ENCODE measurements at places on chromosomes 12 and 14.

DNA sequence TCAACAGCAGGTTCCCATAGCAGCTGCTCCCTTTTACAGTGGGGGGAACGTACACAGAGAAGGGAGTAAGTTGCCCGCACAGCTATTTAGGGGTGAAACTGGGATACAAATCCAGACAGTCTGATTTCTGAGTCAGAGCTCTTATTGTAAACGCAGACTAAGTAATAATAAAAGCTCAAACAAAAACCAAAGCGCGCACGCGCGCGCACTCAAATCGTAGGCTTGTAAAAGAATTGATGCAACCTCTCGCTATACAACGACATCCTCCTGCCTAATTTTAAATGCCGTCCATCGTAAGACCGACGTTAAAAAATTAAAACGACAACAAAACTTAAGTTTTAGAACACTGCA lies 747 bp upstream of the DACT1 start:
- DNase-seq: no peak

- DNase-seq: no peak
Observed at GRCh38 chr14:88264116-88264515, 59.0 kb downstream of the KCNK10 start.

DNA sequence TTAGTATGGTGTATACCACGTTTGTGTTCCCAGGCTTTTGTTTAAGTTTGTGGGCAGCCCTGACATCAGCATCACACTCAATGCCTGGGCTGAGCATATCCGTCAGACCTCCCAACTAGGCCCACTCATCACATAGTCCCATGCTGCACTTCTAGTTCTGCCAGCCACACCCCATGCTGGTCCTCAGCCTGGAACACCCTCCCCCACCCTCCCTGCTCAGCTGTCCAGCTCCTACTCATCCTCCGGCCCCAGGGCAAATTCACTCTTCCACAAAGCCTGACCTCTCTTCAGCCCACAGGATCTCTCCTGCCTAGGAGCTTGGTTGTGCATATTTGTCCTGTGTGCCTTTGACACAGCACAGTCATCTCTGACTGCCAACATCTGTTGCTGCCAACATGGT lies 3.9 kb upstream of the ENDOU start:
- no peak for DNase-seq

GRCh38 chr12:93079271-93079670 lies 150.2 kb upstream of the EEA1 start:
- no peak for DNase-seq

- DNase-seq: no peak
Observed at GRCh38 chr14:75274899-75275569, 3.6 kb upstream of the FOS start.

- no peak for DNase-seq
Observed at GRCh38 chr12:56953314-56953713, 4.1 kb downstream of the RDH16 start.

DNA sequence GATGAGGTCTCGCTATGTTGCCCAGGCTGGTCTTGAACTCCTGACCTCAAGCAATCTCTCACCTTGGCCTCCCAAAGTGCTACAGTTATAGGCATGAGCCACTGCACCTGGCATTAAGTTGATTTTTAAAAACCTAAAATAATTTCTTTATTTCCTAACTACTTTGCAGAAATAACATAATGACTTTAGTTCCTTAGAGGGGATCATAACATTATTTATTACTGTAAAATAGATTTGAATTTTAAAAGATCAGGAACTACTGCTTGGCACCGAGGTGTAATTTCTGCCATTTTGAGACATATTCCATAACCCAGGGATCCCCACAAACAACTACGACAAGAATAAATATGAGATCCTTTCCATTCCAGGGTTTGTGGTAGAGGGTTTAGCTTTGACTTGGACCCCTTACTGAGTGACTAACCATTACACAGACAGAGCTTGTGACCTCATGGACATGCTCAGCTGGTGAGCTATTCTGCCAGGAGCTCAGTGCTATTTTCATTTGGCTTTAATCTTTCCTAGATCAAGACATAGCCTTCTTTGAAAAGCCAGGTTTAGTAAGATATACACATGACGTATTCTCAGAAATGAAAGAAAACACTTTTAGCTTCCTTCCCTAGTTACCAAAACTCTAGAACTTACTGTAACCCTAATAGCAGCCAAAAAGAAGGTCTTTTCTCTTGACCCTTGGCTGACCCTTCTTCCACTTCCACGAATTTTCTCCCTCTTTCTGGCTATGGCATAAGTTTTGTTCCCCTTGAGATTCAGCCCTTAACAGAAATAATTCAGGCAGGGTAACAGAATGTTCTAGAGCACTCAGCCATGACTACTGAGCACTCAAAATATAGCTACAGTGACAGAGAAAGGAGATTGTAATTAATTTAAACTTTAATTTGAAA lies 75.1 kb upstream of the NUDT4 start:
- no peak for DNase-seq

- no peak for DNase-seq
Observed at GRCh38 chr14:38366374-38366773, 110.5 kb upstream of the CLEC14A start.

DNA sequence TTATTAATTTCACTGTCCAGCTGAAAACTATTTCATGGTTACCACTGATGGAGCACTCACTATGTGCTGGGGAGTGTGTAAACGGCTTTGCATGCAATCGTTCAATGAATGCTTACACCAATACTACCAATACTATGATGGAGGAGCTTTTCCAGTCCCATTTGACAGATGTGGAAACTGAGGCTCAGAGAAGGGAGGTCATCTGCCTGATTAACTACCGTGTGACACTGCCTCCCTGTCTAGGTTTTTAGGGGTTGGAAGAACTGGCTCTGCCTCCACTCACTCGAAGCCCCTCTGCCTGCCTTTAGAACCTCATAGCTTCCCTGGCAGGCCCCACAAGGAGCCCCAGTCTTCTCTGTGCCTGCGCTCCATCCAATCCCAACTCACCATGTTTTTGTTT lies 11.9 kb downstream of the MSI1 start:
- DNase-seq: no peak

GRCh38 chr14:96046630-96047029 lies 7.5 kb downstream of the C14orf132 start:
- DNase-seq: no peak

DNA sequence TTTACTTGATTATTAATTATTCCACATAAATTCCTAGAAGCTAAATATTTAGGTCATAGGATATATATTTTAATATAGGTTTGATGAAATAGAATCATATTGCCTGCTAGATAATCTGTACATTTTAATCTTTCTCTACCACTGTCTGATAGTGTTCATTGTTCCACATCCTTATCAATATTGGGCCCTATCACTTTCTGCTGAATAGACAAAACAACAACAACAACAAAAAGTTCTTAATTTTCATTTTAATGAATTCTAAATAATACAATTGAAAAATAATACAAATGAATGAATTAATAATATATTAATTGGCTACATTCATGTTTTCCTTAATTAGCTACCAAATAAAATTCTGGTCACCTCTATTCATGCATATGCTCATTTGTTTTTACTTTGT lies 1437.2 kb downstream of the LRFN5 start:
- no peak for DNase-seq

GRCh38 chr12:103956509-103957027 lies 9.1 kb upstream of the TDG start:
- no peak for DNase-seq

GRCh38 chr12:92675092-92675865 lies 27.5 kb upstream of the PLEKHG7 start:
- DNase-seq: no peak

DNA sequence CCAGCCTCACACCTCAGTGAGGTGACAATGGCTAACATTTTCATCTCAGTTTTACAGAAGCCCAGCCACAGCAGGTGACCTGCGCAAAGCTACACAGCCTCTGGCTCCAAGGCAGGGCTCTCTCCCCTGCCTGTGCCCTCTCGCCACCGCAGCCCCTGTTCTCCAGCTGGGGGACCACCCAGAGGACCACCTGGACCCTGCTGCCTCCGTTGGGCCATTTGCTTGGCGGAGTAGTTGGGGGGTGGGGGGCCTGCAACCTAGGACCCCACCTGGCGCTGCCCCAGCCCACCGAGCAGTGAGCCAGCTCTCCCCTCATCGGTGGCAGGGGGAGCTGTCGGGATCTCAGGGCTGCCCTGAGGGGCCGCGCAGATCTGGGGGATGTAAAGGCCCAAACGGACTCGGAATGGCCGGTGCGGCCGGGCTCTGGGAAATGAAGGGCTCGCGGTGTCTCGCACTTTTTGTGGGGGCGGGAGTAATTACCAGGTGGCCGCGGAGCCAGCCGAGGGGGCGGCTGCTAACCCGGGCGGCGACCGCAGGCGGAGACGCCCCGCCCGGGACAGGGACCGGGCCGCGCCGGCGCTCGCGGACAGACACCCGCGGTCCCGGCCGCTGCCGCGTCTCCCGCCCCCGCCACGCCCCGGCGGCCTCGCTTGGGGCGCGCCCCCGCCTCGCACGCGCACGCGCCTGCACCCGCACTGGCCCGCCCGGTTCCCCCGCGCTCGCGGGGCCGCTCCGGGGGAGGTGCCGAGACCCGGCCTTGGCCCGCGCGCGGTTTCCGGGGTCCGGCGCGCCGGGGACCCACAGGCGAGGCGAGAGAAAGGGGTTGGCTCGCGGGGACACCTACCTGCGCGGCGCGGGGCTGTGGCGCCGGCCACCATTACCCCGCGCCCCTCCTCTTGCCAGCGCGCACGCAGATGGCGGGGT lies 8.6 kb upstream of the GPR68 start:
- DNase-seq: no peak

DNA sequence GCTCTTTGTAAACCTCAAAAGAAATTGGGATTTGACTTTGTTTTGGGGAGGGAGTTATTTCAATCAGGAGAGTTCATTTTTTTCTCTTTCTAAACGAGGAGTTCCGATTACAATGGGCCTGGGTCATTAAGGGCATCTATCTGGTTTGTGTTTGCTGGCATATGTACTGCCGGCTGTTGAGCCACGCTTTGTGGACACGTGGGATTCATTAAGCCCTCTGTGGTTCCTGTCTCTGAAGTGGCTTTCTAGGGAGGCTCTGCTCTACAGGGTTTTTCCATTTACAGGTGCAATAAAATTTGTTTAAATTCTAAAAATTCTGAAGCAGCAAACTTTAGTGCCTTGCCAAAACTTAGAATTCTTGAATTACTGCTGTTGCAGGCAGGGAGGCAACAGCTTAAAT lies 57.9 kb downstream of the GNS start:
- DNase-seq: no peak

GRCh38 chr14:31489691-31490090 lies 1.9 kb upstream of the GPR33 start:
- DNase-seq: no peak

DNA sequence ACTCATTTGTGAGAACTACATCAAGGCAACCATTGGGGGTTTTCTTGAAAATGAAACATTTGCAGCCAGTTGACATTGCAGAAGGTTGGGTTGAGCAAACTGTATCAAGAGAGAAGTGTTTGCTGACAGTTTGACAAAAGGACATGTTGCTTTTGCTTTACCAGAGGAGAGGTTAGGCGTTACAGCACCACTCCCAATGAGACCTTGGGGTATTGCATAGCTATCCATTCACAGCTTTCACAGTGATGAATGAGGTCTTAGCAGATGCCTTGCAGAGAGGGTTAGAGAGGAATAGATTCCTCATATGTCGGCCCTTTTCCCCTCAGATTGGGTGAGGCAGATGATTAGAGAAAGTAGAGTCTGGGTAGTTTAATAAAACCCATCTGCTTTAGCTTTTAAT lies 988.9 kb upstream of the FLRT2 start:
- DNase-seq: no peak

GRCh38 chr12:3636328-3636727 lies 116.6 kb downstream of the CRACR2A start:
- DNase-seq: no peak

All from cortex of kidney (tissue), 1 donor.